ENCODE measurements at places on chromosomes 4 and X.

DNA sequence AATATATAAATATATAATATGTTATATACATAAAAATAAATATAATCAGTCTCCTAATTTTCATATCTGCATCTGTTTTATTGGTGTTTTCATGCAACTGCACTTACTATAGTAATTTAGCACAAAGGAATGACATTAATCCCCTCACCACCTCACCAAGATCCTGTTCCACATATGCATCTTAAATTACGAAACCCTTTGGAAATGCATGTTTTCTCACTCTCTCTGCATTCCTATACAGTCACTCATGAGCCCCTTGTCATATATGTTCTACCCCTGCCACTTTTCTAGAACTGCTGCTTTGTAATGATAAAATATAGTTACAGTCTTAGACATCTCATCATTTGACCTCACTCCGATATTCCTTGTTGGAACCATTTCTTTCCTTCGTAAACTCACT lies 728.7 kb upstream of the SLIT2 start:
- no peak for DNase-seq
- no peaks in the 10 kb centered on the region for H3K36me3 ChIP-seq
- no peaks in the 10 kb centered on the region for H3K27me3 ChIP-seq
- H3K4me3 ChIP-seq: no peak overlapping the region
- no peaks in the 10 kb centered on the region for H3K4me1 ChIP-seq

GRCh38 chrX:113059714-113060113 lies 219.1 kb upstream of the AMOT start:
- no peak for DNase-seq
- no peaks in the 10 kb centered on the region for H3K27me3 ChIP-seq
- no peak overlapping the region for H3K27ac ChIP-seq

GRCh38 chr4:69689599-69689998 lies 36.6 kb upstream of the UGT2A1 start:
- no peak overlapping the region for H3K27ac ChIP-seq
- DNase-seq: no peak
- H3K36me3 ChIP-seq: no peaks in the 10 kb centered on the region
- no peaks in the 10 kb centered on the region for H3K4me1 ChIP-seq

DNA sequence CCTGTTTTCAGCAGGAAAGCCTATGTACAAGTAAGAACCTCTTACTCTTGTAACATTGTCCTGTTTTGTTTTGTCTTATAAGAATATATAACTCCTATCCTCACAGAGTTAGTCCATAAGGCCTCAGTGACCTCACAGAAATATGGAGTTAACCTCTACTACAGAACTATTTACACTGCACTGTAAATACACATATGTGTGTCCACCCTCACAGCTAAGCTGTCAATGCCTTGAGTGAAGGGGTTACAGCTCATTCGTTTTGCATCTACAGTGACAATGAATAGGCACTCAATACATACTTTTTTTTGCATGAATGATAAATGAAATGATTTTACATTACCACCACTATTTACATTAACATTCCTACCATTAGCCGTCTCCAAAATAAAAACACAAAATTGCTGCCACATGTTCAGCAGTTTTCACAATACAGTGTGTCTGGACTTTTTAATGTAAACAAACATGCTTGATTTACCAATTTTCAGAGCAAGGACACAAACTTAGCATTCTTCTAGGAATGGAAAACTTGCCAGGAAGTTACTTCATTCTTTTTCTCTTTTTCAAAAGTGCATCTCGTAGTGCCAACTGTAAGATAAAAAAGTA lies 9.5 kb upstream of the NAAA start:
- H3K4me1 ChIP-seq: no peaks in the 10 kb centered on the region
- peaks cover 67% of the 10 kb centered on the region for H3K36me3 ChIP-seq
- no peaks in the 10 kb centered on the region for H3K27me3 ChIP-seq
- H3K27ac ChIP-seq: no peak overlapping the region
- DNase-seq: no peak
- no peak overlapping the region for H3K4me3 ChIP-seq

DNA sequence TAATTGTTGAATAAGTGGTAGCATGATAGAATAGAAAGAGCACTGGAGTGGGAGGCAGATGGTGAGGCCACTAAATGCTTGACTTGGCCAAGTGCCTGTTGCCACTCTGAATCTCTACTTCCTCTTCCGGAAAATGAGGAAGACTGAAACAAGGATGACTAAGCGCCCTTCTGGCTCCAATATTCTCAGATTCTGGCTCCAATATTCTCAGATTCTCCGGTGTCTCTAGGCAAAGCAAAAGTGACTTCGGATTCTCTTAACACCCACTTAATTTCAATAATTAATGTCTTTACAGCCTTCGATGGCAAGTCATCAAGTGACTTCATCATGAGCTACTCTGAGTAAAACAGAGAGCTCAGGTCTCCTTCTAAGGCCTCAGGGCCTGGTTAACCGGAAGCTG lies 402.2 kb upstream of the FGF13 start:
- DNase-seq: no peak
- no peaks in the 10 kb centered on the region for H3K4me1 ChIP-seq
- no peaks in the 10 kb centered on the region for H3K27me3 ChIP-seq
